ENCODE measurements at places on chromosomes 7 and 10.
A peak's percentile ranks its signal among the peaks of the same experiment; 100 is the strongest.

DNA sequence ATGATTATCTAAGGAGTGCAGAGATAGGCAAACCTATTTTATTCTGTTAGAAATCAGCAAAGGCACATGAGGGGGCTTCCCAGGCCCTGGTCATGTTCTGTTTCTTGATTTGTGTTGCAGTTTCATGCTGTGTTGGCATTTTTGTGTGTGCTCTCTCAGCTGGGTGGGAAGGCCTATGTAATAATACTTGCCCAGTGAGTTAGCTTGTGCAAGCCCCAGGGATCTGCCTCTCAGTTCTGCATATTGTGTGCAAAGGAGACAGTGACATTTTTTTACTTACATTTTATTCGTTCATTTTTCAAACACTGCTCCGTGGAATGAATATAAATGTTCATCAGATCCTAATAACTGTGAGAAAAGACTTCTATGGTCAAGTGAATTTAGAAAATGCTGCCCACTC is 119.0 kb downstream of the VWC2 start:
- DNase-seq, result no peak

- DNase-seq, result no peak
Observed at GRCh38 chr7:40437498-40437897, 302.7 kb downstream of the SUGCT start.

DNA sequence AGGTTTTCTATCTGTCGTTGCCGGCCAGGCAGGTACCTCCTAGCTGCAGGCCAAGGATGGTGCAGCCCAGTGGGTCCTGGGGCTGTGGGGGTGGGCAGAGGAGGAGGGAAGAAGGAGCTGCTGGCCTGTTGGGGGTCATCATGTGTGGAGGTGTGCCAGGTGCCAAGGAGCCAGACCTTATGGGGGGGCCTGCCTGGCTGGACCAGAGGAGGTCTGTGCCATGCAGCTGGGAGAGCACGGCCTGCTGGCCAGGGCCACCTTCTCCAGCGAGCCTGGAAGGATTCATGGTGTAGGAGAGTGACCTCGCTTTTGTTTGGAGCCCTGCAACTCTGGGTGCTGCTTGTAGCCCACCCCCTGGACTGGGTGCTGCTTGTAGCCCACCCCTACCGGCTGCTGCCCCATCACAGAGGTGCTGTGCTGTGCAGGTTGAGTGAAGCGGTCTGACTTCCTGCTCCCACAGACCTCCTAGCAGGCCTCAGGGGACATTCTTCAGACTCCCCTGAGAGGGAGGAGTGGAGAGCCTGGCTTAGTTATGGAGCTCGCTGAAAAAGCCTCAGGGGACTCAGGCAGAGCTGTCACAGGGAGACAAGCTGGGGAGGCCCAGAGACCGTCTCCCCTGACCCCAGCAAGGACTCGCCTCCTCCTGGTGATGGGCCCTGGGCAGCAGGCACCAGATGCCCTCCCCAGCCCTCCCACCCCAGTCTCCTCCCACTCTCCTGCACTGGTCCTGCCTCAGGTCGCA is 67.7 kb upstream of the AQP1 start:
- DNase-seq, result no peak

GRCh38 chr10:13201132-13201531 is 33.0 kb downstream of the UCMA start:
- DNase-seq, result no peak

DNA sequence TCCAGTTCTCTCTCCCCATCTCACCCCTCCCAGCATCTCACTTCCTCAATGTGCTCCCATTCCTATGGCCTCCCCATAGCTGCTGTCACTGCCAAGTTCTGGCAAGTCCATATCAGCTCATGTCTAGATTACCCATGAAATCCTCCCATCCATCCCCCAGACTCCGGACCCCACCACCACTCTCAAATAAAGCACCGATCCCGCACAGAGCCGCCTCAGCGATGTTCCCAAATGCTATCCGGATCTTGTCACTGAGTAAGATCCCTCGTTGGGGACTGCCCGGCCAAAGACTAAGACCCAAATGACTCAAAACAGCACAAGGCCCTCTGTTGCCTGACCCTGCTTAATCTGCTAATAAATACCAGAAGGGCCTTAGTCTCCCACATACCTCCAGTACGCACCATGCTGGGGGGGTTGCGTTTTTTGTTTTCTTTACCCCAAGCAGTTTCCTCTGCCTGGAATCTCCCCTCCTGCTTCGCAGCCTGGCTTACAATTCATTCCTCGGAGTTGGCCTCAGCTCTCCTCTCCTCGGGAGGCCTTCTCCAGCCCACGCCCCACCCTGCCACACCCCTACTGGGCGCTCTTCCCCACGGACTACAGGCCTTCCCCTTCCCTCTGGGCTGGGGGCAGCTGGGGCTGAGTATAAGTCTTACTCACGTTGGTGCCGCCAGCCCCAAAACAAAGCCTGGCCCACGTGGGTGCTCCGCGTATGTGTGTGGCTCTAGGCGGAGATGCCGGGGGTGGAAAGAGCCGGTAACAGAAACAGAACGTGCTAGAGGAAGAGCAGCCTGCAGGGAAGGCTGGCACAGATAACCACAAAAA is 1.8 kb upstream of the DUSP5 start:
- DNase-seq, result peak; percentile 68

DNA sequence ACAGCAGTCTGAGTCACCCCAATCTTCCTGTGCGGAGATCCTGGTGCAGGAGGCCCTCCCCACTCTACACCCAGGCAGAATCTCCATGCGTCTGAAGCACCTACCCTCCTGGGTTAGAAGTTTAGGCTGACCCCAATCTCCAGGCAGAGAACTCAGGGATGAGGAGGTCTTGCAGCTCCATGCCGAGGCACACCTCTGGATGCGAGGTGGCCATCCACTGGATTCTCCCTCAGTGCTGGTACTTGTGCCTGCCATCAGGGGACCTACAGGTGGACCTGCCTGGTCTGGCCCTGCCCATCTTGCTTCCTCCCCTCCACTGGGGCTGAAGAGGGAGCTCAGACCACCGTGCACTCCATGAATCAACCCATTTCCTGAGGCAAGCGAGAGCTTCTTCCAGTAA is 28.8 kb upstream of the AMPH start:
- no peak for DNase-seq

- no peak for DNase-seq
Observed at GRCh38 chr7:81330108-81330507, 411.3 kb upstream of the SEMA3C start.

DNA sequence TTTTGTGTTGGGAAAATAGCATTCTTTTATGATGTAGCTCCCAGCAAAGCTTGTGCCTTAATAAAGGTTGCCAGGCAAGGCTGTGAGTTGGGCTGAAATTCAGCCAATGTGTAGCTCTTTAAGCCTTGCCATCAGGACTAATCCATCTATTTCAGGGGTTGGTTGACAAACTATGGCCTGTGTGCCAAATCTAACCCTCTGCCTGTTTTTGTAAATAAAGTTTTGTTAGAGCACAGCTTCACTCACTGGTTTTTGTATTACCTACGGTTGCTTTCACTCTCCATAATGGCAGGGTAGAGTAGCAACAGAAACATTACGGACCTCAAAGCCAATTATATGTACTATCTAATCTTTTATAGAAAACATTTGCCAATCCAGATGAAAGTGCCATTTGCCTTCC is 638.1 kb upstream of the POT1 start:
- no peak for DNase-seq

DNA sequence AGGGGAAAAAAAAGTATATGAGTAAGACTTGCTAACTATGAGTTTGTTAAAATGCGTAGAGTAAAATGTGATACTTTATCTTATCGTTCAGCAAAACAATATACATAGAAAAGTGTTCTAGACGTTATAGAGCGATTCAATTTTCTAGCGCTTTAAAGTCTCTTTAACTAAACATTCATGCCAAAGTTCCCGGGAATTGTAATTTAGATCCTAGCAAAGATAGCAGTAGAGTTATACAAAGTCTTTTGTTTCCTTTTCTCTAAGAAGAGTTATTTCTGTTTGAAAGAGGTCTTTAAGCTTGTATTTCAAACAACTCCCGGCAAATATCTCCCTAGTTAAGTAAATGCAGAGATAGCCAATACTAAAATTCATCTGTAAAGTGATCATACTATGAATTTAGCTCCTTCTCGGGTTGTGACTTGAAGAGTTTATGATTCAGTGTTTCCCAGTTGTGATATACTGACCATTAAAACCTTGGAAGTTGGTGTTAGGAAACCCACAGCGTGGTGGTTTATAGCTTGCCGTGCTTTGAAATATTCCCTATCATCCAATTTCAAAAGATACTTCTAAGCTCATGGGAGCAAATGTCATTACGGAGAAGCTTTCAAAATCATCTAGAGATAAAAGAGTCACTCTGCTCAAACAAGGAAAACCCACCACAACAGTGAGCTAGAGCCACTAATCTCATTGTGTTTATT is 171.7 kb downstream of the CSTF2T start:
- no peak for DNase-seq

GRCh38 chr7:157553256-157553655 is 216.5 kb downstream of the DNAJB6 start:
- no peak for DNase-seq

DNA sequence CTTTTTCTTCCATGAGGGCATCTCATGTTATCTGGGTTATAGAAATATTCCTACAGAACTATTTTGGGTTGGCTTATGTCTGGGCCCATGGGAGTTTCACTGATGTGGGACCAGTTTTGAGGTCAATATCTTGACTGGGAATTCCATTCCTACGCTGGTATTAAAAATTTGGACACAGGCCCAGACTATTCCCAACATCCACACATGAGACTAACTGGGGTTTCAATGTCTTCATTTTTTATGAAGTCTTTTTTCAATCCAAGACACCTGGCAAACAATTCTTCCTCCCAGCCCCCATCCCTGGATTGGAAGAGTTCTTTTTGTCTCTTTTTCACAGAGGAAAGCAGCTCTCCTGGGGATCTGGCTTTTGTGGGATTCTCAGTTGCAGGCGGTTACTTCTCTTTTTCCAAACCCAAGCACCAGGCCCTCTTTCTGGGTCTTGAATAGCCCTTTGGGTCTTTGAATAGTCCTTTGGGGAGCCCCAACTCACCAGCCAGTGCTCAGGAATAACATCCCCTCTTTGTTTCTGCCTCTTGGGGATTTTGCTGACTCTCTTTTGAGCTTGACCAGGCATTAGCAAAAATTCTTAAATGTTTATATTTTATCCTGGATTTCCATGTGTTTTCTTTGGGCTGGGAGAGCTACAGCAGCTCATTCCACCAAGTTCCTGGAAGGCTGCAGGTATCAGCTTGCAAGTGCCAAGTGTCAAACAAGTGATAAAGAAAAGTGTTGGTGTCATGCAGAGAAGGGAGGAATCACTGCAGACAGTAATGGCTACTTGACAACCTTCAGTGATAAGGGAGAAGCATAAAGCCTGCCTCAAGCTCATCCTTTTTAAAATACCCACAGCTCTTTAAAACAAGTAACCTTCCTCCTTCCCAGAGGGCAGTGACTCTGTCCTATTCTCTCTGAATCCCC is 234.3 kb downstream of the ADAM12 start:
- DNase-seq, result no peak

DNA sequence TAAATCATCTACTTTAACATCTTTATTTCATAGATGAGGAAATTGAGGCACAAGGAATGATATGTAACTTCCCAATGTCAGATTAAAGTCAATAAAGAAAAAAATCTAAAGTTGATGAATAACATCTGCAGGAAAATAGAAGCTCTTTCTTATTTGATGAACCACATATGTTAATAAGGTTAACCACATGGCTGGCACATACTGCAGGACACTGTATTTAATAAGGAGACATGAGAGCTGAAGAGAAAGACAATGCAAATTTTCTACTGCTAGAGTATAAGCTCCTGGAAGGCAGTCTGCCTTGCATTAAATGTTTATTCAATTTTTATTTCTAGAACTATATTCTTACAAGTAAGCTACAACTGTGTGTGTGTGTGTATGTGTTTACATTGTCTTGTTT is 4.4 kb downstream of the RAB11FIP2 start:
- DNase-seq, result no peak

- no peak for DNase-seq
Observed at GRCh38 chr10:98586096-98586495, 139.4 kb upstream of the HPS1 start.

DNA sequence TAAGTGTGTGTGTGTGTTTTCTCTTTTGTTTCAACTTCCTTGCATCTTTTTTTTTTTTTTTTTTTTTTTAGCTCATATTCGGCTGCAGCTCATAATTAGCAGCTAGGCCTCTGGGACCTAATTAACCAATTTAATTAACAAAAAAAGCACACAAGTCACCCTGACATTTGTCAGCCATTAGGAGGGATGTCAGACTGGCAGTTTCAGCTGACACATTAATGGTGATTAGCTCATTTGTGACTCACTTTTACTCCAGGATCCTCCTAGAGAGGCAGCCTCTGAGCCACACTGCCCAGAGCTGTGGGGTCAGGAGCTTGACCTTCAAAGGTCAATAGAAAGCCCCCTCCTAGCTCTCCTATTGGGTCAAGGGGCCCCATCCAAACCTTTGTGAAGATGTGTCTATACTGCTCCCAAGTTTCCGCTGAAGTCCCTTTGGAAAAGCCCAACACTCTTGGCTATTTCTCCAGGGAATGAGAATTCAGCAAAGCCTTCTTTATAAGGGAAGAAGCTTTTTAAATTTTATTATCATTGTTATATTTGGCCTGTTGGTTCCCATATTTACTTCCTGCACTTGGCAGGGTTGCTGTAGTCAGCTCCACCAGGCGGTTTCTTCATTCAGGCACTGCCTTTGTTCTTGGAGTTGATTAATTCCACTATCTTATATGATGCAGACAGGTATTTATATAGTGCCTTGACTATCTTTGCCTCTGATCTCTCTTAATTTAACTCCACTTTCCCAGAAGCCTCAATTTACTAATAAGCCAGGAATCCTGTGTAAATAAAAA is 109.5 kb upstream of the HABP2 start:
- DNase-seq, result no peak

DNA sequence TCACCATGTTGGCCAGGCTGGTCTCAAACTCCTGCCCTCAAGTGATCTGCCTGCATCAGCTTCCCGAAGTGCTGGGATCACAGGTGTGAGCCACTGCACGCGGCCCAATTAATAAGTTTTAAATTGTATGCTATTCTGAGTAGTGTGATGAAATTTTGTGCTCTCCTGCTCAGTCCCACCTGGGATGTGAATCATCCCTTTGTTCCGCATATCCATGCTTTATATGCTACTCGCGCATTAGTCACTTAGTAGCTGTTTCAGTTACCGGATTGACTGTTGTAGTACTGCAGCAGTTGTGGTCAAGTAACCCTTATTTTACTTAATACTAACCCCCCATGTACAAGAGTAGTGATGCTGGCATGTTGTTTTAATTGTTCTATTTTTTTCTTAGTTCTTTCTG is 47.3 kb upstream of the OIT3 start:
- no peak for DNase-seq

DNA sequence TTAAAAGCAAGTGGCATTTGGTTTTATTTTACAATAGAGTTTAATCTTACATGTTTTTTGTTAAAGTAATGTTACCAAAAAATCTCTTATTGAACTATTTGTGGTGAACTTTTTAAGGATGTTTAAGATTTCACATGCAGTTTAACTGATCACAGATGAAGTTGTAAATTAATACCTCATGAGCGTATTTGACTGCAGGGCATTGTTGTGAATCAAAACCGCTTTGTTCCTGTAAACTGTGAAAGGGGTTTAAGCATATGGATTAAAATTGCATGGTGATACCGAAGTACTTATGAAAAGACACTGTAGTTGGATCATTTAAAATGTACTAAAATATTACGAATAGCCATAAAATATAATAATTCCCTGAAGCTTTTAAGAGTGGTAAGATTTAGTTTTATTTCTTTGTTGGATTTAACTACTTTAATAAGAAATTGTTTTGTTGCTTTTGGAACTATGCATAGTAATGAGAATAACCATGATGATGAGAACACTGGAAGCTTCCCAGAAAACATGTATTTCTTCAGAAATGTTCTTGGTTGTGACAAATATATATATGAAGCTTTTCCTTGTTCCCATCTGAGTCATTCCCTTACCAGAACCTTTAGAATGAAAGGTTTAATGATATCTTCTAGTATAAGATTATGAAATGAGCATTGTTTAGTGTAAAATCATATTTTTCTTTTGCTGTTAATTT is 131.3 kb downstream of the ADK start:
- no peak for DNase-seq
